Stimulated activated naive CD4-positive, alpha-beta T cell treated with Interleukin-2 at 50 U/mL for 16 hours (primary cell): ENCODE measurements at places on chromosomes 16 and 17.

GRCh38 chr16:29852654-29853053 is 10.4 kb downstream of the CDIPT start:
- no peak for DNase-seq

DNA sequence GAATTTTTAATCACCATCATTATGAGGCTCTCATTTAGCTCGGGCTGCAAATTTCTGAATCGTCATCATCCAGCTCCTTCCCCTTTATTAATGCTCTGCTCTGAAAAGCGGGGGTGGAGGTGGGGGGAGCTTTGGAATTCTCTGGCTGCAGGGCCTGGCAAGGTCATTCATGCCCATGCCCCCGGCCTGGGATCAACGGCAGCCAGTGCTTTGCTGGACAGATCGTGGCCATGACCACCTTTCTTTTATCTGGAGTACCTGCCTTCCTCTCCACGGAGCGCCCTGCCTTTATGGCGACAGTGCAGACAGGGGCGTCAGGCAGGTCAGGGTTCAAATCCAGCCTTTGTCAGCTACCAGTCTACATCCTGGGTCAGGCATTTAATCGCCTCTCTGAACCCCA is 5.1 kb upstream of the CPSF4L start:
- no peak for DNase-seq

GRCh38 chr16:84327926-84328505 is 33.3 kb downstream of the WFDC1 start:
- DNase-seq, result no peak

DNA sequence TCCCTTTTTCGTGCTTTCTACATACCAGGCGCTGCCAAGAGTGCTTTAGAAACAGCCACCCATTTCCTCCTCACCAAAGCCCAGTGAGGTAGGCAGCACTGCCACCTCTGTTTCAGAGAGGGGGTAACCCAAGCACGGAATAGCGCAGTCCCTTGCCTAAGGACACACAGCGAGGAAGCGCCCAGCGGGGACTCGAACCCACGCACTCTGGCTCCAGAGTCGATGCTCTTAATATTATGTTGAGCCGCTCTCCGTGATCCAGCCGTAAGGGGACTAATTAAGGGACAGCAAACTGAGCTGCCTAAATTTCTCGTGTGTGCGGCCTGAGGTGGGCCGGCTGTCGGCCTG is 497 bp downstream of the CES1 start:
- DNase-seq, result no peak

DNA sequence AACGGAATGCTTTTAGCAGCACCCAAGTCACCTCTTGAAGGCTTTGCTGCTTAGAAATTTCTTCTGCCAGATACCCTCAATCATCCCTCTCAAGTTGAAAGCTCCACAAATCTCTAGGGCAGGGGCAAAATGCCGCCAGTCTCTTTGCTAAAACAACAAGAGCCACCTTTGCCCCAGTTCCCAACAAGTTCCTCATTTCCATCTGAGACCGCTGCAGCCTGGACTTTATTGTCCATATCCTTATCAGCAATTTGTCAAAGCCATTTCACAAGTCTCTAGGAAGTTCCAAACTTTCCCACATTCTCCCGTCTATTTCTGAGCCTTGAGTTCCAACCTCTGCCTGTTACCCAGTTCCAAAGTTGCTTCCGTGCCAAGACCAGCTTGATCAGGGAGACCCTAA is 27.4 kb downstream of the TMC6 start:
- no peak for DNase-seq

GRCh38 chr16:67657751-67658518 is 2.1 kb downstream of the ACD start:
- DNase-seq, result no peak

DNA sequence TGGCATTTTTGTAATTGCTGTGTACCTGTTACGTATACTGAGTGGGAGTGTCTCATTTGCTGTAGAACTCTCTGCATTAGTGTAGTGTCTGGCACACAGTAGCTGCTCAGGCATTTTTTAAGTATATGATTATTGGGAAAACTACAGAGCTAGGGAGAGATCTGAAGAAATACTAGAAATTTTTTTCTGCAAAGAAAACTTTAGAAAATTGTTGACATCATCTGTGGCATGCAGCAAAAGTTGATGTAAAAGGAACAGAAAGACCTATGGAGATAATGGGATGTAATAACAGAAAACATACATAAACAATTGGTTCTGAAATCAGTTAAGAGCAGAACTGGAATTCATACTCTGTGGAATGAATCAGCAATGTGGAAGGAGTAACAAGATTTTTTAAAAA is 11.6 kb downstream of the CLTC start:
- no peak for DNase-seq

DNA sequence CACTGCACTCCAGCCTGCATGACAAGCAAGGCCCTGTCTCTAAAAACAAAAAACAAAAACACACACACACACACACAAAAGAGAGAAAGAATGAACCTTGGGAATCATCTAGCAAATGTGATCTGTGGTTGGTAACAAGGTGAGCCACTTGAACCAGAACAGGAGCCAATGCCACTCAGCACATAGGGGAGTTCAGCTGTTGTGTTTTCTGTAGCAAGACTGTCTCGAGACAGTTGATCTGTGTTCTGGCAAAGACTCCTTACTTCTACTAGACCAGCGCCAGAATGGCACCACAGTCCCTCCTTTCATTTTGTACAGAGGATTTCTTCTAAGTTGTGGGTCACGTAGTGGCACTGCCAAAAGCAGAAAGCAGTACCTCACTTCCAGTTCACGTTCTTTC is 20.7 kb downstream of the ATP2A1 start:
- no peak for DNase-seq

GRCh38 chr16:67708368-67708771 is 10.7 kb downstream of the GFOD2 start:
- no peak for DNase-seq

DNA sequence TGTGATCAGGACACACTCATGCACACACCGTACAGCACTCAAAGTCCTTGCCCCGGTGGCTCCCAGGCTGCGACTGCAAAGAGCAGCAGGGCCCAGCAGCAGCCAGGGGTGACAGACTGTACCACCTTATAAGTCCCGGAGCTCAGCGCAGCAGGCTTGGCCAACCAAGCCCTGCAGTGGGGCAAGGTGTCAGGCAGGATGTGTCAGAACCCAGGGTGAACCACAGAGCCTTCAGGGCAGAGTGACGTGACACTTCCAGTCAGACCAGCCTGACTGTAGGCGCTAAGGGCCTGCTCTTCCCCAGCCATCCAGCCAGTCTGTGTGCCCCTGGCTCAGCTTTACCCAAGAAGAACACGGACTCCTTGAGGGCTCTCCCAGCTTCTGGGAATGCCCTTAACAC is 204.1 kb downstream of the COPRS start:
- DNase-seq, result no peak

GRCh38 chr17:78746263-78746948 is 35.7 kb downstream of the CYTH1 start:
- DNase-seq, result no peak

GRCh38 chr17:19943599-19943998 is 34.0 kb downstream of the AKAP10 start:
- no peak for DNase-seq

- DNase-seq, result no peak
Observed at GRCh38 chr16:68355447-68356248, 44.8 kb downstream of the PRMT7 start.

DNA sequence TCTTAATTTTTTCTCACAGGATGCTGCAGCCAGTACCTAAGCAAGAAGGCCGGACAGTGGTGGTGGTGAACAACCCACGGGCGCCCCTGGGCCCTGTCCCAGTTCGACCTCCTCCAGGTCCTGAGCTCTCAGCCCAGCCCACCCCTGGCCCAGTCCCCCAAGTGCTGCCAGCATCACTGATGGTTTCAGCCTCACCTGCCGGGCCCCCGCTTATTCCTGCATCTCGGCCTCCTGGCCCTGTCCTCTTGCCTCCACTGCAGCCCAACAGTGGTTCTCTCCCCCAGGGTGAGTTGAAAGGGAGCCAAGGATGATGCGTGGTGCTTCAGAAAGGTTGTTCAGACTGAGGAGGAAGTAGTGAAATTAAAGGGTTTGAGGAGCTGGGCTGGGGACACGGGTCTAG is 21.7 kb downstream of the SRCAP start:
- DNase-seq, result no peak

DNA sequence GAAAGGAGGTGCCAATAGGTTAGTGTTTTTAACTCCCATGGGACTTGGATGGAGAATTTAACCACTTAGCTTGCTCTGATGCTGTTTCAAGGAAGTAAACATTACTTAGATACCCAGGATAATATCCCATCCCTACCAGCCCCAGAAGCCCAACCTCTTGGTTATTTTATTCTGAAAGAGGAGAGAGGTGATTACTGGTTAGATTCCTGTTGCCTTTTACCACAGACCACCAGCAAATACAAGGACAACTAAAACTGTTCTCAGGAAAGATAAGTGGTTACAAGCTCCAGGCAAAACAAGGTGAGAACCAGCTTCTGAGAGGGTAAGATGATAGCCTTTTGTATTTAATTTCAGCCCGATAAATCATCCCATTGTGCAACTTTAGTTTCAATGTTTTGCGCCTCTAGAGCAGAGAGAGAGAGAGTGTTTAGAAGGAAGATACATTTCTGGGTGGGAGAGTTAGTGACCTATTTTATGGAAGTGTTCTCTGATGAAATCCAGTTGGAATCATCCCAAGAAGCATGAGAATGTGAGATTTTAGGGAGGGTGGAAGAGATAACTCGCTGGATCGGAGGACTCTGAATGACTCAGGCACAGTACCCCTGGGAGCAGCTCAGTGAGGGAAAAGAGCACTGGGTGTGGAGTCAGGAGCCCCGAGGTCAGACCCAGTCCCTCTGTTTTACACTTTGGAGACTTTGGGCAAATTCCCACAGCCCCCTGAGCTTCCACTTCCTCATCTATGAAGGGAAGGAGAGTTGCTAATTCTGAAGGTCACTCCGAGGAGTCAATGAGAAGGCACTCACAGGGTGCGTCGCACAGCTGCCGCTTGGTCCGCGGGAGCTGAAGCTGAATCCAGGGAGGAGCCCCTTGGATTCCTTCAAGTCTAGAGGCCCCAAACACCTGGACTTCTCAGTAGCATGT is 12.1 kb downstream of the GLP2R start:
- no peak for DNase-seq

GRCh38 chr17:1386265-1386664 is 13.8 kb downstream of the YWHAE start:
- DNase-seq, result no peak

GRCh38 chr16:15031179-15031578 is 24.7 kb downstream of the NTAN1 start:
- no peak for DNase-seq

DNA sequence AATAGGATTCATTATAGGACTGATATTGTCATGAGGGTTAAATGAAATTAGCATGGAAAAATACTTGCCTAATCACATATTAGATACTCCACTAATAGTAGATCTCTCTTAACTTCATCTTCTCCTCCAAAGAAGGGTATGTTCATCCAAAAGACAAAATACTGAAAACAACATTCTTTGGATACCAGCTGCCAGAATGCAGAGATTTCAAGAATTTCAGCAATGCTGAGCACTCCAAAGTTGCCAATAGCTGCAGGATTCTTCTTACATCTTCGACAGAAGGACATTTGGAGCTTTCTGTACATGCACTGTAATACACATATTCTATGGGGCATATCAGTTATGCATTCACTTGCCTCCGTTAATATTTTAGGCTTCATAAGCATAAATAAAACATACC is 436.5 kb downstream of the HAPSTR1 start:
- no peak for DNase-seq

DNA sequence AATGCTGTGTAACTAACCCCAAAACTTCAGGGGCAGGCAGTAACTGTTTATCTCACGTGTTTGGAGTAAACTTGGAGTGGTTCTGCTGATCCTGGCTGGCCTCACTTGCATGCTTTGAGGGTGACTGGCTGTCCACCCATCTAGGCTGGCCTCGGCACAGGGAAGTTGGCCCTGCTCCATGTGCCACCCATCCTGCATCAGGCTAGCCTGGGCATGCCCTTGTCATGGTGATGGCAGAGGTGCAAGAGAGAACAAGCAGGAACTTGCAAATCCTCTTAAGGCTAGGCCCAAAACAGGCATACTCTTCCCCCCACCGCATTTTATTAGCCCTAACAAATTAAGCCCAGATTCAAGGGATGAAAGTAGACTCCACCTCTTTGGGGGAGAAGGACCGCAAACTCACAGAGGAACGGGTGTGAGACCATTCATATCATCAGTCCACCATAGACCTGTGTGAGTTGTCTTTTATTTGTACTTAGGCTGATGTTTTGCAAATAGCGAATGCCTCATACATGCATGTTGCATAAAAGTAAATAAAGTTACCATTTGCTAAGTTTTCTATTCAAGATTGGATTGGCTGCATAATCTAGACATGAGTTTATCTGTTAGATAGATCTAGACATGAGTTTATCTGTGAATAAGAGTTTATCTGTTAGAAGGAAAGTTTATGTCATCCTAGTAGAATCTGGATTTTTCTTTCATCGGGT is 221.0 kb downstream of the CCDC182 start:
- DNase-seq, result no peak

DNA sequence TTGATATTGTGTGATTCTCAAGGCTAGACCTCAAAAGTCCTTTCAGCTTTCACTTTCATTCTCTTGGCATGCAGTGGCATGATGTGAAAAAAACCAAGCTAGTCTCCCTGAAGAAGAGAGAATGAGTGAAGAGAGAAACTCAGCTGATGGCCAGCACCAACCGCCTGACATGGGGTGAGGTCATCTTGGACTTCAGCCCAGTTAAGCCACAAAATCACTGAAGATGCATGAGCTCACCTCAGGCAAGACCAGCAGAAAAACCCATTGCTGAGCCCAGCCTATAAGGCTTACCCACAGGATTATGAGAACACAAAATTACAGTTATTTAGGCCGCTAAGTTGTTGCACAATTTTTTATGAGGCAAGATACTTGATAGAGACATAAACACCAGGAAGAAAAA is 496.5 kb downstream of the TOX3 start:
- DNase-seq, result no peak

GRCh38 chr16:84410361-84411138 is 42.2 kb downstream of the ATP2C2 start:
- no peak for DNase-seq
